Activated CD4-positive, alpha-beta T cell treated with anti-CD3 and anti-CD28 coated beads for 36 hours (primary cell): ENCODE measurements at places on chromosomes 7 and 10. TPM values are rescaled to one million over a fixed set of nuclear protein-coding genes. Genes with fewer than 3 reads are reported as not detected.

Gene ETV1
- total RNA-seq: 0.32 TPM

Gene HTR5A
- total RNA-seq: not detected

Gene CTBP2
- total RNA-seq: 0.21 TPM

Gene MAGI2
- total RNA-seq: 0.05 TPM

Gene PLXNA4
- 0.09 TPM for total RNA-seq

Gene FAM180A
- total RNA-seq: not detected

DNA sequence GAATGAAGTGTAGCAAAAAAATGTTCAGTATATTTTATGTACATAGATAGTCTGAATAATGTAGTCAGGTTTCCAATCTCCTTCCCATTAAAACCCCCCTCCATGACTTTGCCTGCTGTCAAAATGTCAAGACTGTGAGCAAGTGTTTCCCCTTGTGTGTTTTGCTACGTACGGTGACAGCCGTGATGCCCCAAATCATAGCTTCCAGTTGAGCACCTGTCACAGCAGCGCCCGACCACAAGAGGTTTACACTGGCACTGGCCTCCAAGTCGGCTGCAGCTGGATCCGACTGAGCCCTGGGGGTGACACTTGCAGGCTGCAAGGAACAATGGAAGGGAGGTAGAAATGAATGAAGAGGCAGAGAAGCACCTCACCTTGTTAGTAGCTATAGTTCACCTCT lies 62.3 kb downstream of the LAMB4 start:
- H3K4me3 ChIP-seq: no peak overlapping the region
- no peak overlapping the region for H3K27ac ChIP-seq
- no peaks in the 10 kb centered on the region for H3K36me3 ChIP-seq
- no peaks in the 10 kb centered on the region for H3K4me1 ChIP-seq
- H3K27me3 ChIP-seq: peaks cover 1% of the 10 kb centered on the region

- no peak overlapping the region for H3K4me3 ChIP-seq
- peaks cover 7% of the 10 kb centered on the region for H3K27me3 ChIP-seq
- H3K36me3 ChIP-seq: no peaks in the 10 kb centered on the region
- DNase-seq: no peak
- H3K27ac ChIP-seq: no peak overlapping the region
Observed at GRCh38 chr7:54796150-54796549, 37.1 kb upstream of the SEC61G start.

DNA sequence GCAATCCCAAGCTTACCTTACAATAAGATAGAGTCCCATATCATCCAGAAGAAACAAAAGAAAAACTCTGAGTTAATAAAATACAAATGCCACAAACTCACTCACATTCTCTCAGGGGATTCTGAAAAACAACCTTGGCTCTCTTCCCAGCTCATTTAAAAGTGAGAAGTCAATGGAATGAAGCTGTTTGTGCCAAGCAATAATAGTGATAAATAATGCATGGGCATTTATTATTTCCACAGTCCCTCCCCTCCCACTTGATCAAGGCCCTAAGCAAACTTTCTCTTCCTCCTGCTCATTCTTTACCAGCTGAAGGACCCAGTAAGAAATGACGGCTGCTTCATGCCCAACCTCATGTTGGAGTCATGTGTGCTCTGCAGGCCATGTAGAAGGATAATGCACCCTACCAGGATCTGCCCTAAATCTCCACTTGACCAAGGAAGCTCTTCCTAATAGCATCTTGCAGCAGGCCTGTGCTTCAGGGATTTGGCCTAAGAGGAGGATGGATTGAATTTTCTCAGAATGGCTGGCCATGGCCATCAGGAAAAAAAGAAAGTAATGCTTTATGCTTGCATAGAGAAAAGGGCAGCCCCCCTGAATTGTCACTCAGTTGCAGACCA lies 451.3 kb downstream of the GPAM start:
- no peaks in the 10 kb centered on the region for H3K36me3 ChIP-seq
- no peaks in the 10 kb centered on the region for H3K27me3 ChIP-seq
- DNase-seq: no peak
- no peak overlapping the region for H3K27ac ChIP-seq
- H3K4me1 ChIP-seq: no peaks in the 10 kb centered on the region
